ENCODE measurements at places on chromosomes 1 and 21.

GRCh38 chr1:33906156-33906555 is 42.3 kb downstream of the HMGB4 start:
- no peak for DNase-seq

- no peak for DNase-seq
Measured at GRCh38 chr1:44436401-44437106, 31.5 kb downstream of the RNF220 start.

GRCh38 chr1:241316372-241316771 is 40.6 kb downstream of the RGS7 start:
- no peak for DNase-seq

- no peak for DNase-seq
Measured at GRCh38 chr21:17610911-17611310, 1.8 kb downstream of the BTG3 start.
